ENCODE measurements at places on chromosomes 4 and X. TPM values are rescaled to one million over a fixed set of nuclear protein-coding genes. Genes with fewer than 3 reads are reported as not detected.

The MAGEE1 gene
- total RNA-seq: 2.1 TPM

The P2RY8 gene
- 0.05 TPM for total RNA-seq

DNA sequence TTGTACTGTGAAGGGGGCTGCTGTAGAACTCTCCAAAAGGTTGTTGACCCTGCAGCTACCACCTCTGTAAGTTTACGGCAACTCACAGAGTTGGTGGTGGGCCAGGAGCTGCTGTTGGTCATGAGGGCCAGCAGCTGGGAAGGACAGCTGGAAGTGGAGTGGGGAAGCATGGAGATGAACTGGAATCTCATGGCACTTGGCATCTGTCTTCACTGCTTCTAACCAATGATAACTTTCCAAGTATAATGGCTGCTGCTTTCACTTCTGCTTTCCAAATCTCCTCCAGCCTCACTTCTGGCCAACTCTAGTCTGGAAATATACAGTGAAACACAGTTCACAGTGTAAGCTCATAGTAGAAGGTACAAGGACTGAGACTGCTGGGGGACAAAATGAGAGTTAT is 126.5 kb upstream of the INTU start:
- H3K27me3 ChIP-seq: no peaks in the 10 kb centered on the region
- H3K4me3 ChIP-seq: no peak overlapping the region
- H3K27ac ChIP-seq: no peak overlapping the region
- H3K36me3 ChIP-seq: no peaks in the 10 kb centered on the region

- H3K36me3 ChIP-seq: peaks cover 26% of the 10 kb centered on the region
- no peaks in the 10 kb centered on the region for H3K4me1 ChIP-seq
- no peak overlapping the region for H3K27ac ChIP-seq
- no peak overlapping the region for H3K4me3 ChIP-seq
Measured at GRCh38 chr4:17794730-17795129, 13.3 kb upstream of the FAM184B start.

GRCh38 chr4:125316791-125317524 is 2.2 kb downstream of the FAT4 start:
- no peak overlapping the region for H3K27ac ChIP-seq
- DNase-seq: no peak
- H3K4me3 ChIP-seq: no peak overlapping the region
- no peaks in the 10 kb centered on the region for H3K27me3 ChIP-seq
- no peaks in the 10 kb centered on the region for H3K36me3 ChIP-seq
- peaks cover 3% of the 10 kb centered on the region for H3K4me1 ChIP-seq

DNA sequence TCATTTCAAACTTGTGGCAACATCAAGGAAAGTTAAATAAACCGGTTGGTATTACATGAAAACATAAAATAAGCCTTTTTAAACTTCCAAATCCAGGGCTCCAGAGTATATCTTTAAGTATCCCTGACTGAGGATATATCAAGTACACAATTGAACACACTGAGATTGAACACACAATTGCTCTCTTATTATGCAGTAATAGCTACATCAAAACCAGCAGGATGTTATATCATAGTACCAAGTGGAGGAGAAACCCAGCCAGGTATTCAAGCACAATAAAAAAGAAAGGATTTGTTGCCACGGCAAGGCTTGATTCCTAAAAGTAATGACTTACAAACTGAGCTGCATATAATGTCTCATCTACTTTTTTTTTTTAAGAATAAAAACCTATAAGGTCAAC is 605.8 kb downstream of the SPOCK3 start:
- no peak for DNase-seq
- H3K36me3 ChIP-seq: no peaks in the 10 kb centered on the region
- H3K4me1 ChIP-seq: no peaks in the 10 kb centered on the region
- no peak overlapping the region for H3K4me3 ChIP-seq
- H3K27ac ChIP-seq: no peak overlapping the region

GRCh38 chrX:97787849-97788248 is 904.1 kb downstream of the RPA4 start:
- no peaks in the 10 kb centered on the region for H3K4me1 ChIP-seq
- H3K36me3 ChIP-seq: no peaks in the 10 kb centered on the region
- DNase-seq: no peak
- H3K4me3 ChIP-seq: no peak overlapping the region
- H3K27ac ChIP-seq: no peak overlapping the region
- no peaks in the 10 kb centered on the region for H3K27me3 ChIP-seq
